ENCODE measurements at places on chromosomes 12 and 14. TPM values are rescaled to one million over a fixed set of nuclear protein-coding genes. Genes with fewer than 3 reads are reported as not detected.

DNA sequence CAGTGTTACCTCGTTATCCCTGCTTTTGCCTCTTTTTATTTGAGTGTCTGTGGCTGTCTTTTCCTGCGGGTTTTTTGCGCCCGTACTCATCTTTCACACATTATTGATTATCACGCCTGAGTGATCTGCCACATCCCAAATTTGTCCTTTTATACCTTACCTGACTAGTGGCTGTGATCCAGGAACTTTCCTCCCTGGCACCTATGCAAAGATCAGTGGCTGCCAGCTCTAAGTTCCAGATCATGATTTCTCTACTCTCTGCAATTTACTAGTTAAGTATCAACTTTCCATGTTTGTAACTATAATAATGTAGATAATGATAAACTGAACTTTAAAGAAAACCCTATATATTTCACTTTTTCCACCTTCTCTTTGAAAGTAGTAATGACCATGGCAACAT, 36.9 kb downstream of the PLEKHA5 start:
- H3K36me3 ChIP-seq = no peaks in the 10 kb centered on the region
- no peak overlapping the region for H3K27ac ChIP-seq
- H3K4me1 ChIP-seq = no peaks in the 10 kb centered on the region
- H3K27me3 ChIP-seq = no peaks in the 10 kb centered on the region
- no peak for DNase-seq
- H3K4me3 ChIP-seq = no peak overlapping the region

DNA sequence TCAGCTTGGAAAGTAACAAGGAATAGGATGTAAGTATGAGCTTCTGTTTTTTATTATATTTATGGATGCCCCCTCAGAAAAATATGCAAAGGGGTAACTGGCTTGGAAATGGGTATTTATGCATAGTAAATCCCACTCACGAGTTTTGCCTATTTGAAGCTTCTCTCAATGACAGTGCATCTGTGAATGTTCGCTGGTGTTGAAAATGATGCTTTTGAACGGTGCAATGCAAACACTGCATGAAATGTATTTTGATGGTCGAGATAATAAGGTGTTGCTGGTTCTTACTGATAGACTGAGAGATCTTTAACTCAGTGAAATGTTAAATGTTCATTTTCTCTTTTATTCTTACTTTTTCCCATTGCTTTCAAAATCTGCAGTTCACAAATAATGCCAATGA, 36.0 kb upstream of the PSEN1 start:
- no peaks in the 10 kb centered on the region for H3K4me1 ChIP-seq
- H3K4me3 ChIP-seq = no peak overlapping the region
- DNase-seq = no peak
- no peak overlapping the region for H3K27ac ChIP-seq
- peaks cover 3% of the 10 kb centered on the region for H3K36me3 ChIP-seq

DNA sequence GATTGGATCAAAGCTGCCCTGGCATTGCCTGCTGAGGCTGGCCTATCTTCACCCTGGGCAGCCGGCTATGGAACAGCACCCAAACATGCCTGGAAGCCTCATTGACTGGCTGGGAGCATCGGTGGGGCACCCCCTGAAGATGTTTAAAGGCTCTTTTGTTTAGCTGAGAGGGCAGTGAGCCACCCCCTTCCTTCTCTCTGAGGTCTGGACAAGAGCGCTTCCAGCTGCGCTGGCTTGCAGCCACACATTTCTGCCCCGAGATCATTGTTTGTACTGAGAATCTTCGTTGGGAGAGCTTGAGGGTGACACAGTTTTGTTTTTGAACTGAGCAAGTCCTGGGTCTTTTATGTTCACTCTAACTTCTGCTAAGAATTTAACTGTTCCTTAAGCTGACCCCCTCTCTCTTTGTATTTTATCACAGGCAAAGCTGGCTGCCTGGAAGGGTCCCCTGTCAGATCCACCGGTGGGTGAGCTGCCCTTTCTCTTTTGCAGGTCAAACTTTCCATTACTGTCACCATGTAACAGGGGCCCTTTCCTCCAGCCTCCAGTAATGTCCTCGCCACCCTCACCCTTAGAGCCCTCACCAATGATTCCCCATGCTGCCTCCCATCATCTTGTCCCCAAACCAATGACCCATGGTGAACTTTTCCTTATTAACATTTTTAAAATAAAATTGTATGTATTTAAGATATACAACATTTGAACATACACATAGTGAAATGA, 212.2 kb downstream of the KIF26A start:
- no peaks in the 10 kb centered on the region for H3K4me1 ChIP-seq
- no peak overlapping the region for H3K4me3 ChIP-seq
- no peaks in the 10 kb centered on the region for H3K27me3 ChIP-seq
- no peak overlapping the region for H3K27ac ChIP-seq
- DNase-seq = no peak

DNA sequence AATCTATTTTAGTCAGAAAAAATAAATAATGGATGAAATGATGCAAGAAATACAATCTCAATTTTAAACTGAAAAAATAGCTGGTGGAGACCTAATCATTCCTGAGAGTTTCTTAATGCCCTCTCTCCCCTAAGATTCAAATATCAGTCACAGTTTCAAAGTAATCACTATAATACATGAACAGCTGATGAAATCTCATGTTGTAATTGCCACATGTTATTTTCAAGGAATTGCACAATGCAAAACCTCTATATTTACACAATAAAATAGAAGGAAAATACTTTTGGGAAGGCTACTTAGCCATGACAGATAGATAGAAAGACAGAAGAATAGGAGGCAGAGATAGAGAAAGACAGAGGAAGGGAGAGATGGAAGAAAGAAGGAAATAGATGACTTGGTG, 18.2 kb downstream of the IFNG-AS1 start:
- peak; percentile 67 for DNase-seq
- no peak overlapping the region for H3K4me3 ChIP-seq
- no peaks in the 10 kb centered on the region for H3K27me3 ChIP-seq
- no peak overlapping the region for H3K27ac ChIP-seq

DNA sequence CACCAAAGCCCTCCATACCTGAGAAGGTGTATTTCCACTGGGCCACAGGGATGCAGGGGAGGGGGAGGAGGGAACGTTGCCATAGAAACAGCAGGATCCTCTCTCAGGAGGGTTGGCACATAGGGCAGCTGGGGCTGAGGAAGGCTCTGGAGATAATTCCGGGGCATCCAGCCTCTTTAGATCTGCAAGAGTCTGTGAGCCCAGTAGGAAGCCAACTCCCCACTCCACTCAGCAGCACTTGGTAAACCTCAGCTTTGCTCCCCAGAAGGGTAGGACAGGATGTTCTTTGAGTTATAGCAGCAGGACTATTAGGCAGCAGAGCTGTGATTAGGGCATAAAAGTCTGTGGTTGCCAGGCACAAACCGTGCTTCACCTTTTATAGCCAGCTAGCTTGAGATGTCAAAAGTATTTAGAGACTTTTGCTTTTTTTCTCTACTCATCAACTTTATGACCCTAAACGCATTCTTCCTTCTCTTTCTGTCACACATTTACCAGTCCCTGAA, 7.8 kb upstream of the PLEKHG3 start:
- H3K4me1 ChIP-seq = no peaks in the 10 kb centered on the region
- no peaks in the 10 kb centered on the region for H3K36me3 ChIP-seq
- H3K27ac ChIP-seq = no peak overlapping the region
- DNase-seq = no peak

- H3K27ac ChIP-seq = no peak overlapping the region
- no peak overlapping the region for H3K4me3 ChIP-seq
- peaks cover 2% of the 10 kb centered on the region for H3K4me1 ChIP-seq
- DNase-seq = no peak
- H3K36me3 ChIP-seq = no peaks in the 10 kb centered on the region
- H3K27me3 ChIP-seq = no peaks in the 10 kb centered on the region
Observed at GRCh38 chr14:71682337-71682736, 249.9 kb upstream of the RGS6 start.

DNA sequence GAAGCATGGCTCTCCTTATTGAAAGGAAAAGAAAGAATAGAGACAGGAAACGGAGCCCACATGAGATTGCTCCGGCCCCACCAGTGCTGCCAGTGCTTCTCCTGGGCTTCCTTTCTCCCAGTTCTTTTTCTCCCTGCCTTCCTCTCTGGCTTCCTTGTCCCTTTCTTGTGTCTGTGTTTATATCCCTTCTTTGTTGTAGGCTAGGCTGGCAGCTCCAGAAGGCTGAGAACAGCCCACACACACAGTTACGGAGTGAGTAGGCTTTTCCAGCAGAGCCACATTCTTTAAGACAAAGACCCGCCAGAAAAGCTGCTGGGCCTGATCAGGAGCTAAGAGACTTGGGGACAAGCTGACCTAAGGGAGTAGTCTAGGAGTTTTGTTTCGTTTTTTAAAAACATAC, 13.0 kb downstream of the CIPC start:
- no peak overlapping the region for H3K4me3 ChIP-seq
- no peaks in the 10 kb centered on the region for H3K4me1 ChIP-seq
- peaks cover 5% of the 10 kb centered on the region for H3K36me3 ChIP-seq

GRCh38 chr12:66453844-66454243, 151.6 kb downstream of the HELB start:
- H3K4me3 ChIP-seq = no peak overlapping the region
- H3K27ac ChIP-seq = no peak overlapping the region
- DNase-seq = peak; percentile 2
- no peaks in the 10 kb centered on the region for H3K27me3 ChIP-seq
- H3K36me3 ChIP-seq = no peaks in the 10 kb centered on the region
- no peaks in the 10 kb centered on the region for H3K4me1 ChIP-seq

CLEC4D gene
- not detected for total RNA-seq

NELL2 gene
- total RNA-seq = 0.26 TPM

MANSC1 gene
- total RNA-seq = 1.3 TPM

ENDOU gene
- 0.17 TPM for total RNA-seq

Measured in fibroblast of lung (primary cell).